ENCODE measurements at places on chromosomes 7 and 10.

GRCh38 chr10:123147635-123148413, at the start of gene HMX2:
Gene HMX2, plus strand, starts transcription at chr10:123148136. Its CDS starts 243 bp downstream, at chr10:123148379.
- DNase-seq, result no peak

DNA sequence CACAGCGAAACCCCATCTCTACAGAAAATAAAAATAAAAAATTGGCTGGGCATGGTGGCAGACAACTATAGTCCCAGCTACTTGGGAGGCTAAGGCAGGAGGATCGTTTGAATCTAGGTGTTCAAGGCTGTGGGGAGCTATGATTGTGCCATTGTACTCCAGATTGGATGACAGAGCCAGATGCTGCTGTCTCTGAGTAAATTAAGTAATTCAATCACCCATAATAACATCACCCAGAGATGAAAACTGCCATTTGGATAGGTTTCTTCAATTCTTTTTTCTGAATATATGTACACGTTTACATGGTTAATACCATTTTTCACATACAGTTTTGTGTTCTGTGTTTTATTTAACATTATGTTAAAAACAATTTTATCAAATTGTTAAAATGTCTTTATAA, 79.3 kb downstream of the WIPF3 start:
- no peak for DNase-seq

DNA sequence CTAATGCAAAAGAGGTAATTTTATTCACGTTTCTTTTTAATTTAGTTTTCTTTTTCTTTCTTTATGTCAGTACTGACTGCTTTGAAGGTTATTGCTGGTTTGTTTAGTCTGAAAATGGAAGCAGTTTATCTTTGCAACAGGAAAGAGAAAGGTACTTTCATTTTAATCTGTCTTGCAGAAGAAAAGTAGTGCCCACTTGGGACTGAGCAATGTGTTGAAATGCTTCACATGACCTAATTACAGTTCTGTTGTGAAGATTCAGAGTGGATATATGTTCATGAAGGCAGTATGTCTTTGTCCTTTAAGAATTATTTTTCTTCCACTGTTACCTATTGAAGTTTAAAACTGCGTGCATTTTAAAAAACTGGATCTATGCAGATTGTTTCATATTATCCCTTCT, 80.1 kb downstream of the ANKIB1 start:
- no peak for DNase-seq

DNA sequence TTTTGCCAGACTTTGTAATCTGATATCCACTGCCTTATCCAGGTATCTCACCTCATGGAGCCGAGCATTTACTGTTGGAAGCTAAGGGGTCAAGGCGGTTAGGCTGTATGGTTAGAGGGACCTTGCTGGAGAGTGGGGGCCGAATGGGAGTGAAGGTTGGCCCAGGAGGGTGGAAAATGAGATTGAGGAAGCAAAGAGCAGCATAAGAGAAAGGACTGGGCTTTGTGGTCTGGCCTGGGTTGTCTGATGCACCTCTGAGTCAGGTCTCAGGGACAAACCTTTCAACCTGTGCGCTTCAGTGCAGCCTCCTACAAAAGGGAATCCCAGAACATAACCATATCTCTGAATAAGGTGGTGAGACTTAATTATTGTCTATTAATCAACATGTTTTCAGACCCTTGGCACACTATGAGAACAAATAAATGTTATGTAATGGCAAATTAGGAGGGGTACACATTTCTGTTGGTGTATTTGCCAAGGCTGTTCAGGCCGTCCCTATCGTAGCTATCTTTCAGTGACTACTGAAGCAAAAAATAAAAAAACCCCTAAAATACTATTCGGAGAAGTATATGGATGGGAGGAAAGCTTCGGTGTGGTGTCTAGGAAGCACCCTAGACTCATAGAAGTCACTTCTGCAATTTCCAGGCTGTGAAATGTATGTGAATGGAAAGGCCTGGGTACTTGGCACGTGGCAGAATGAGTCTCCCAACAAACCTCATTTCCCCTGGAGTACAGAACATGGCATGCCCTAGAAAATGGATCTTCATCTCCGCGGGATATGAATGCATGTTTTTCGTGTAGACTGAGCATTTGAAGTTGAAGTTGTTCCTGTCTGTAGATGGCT, 4.3 kb downstream of the CAMK1D start:
- no peak for DNase-seq

DNA sequence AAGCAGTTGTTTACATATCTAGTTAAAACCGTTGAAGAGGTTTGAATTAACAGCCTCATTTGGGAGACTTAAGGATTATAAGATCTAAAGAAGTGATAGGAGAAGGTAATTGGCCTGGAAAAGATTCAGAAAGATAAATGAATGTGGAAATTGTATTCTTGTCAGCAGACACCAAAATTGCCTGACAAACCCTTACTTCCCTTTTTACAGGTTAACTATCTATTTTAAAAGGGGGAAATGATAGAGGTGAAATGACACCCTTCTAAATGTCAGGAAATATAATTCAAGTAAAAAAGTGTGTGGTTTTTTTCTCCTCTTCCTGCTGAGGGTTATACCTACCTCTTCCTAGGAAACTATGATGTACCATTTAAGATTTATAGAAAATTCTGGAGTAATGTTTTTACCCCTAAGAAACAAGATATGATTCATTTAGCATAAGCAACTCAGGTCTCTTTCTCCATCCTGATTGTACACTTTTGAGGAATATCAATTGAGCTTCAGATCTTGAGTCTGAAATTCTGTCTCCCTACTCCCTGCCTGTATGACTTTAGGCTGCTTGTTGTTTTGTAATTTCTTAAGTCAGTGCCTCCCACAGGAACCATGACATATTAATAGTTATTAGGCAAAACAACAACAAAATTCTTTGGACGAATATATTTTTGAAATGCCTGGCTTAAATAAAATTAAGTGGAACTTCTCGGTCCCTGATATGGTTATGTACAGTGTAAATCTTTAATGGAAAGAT, 250.4 kb downstream of the RNLS start:
- no peak for DNase-seq

GRCh38 chr7:132771301-132771730, 195.0 kb upstream of the PLXNA4 start:
- DNase-seq, result no peak

- no peak for DNase-seq
Observed at GRCh38 chr10:116118847-116119246, 154.2 kb downstream of the GFRA1 start.

DNA sequence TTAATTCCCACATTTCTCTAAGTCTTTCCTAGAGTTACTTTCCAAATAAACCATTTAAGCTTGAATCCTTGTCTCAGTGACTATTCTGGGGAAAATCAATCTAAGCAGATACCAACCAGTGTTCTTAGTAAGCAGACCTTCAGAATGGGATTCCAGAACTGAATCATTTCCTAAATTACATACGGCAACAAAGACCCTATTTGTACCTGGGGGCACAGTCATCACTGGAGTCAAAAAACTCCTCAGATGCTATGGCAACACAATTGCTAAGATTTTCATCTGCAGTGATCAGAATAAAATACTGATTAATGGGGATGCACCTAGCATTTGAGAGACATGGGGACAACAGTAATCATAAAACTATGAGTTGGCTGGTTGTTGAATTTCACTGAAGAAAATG, 284.7 kb upstream of the HGF start:
- DNase-seq, result no peak

GRCh38 chr7:130367088-130367755, 13.1 kb upstream of the CPA1 start:
- no peak for DNase-seq

DNA sequence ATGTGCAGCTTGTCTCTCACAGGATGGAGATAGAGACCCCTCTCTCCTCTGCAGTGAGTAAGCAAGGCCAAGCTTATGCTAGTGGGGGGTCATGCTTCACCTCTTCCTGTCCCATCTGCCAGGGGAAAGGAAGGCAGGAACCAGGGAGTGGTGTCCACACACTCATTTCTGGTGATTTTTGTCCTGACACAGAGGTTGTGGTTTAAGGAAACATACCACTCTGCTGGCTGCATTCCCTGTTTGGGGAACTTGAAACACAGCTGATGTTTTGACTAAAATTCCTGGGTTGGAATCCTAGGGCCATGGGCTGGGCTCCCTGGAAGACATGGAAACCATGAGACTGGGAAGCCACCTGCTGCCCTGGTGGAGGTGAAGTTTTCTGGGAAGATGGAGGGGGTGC, 21.4 kb downstream of the C10orf120 start:
- no peak for DNase-seq

- peak; percentile 41 for DNase-seq
Observed at GRCh38 chr7:150322114-150322832, 882 bp upstream of the LRRC61 start.

DNA sequence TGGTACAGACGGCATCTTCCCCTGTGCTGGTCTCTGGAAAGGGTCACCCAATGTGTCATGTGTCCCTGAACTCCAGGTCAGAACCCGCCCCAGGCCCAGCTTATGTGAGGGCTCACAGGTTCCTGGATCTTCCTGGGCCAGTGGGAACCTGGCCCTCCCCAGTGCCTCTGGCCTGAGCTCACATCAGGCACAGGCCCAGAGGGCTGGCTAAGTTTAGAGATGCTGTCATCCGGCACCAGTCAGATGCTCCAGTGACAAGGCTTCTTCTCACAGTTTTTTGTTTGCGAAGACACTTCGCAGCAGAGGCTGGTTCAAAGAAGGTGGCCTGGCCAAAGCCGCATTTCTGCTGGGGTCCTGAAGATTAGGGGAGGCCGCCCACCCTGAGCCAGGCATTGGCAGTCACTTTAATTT, 11.8 kb downstream of the CAMK2B start:
- no peak for DNase-seq

DNA sequence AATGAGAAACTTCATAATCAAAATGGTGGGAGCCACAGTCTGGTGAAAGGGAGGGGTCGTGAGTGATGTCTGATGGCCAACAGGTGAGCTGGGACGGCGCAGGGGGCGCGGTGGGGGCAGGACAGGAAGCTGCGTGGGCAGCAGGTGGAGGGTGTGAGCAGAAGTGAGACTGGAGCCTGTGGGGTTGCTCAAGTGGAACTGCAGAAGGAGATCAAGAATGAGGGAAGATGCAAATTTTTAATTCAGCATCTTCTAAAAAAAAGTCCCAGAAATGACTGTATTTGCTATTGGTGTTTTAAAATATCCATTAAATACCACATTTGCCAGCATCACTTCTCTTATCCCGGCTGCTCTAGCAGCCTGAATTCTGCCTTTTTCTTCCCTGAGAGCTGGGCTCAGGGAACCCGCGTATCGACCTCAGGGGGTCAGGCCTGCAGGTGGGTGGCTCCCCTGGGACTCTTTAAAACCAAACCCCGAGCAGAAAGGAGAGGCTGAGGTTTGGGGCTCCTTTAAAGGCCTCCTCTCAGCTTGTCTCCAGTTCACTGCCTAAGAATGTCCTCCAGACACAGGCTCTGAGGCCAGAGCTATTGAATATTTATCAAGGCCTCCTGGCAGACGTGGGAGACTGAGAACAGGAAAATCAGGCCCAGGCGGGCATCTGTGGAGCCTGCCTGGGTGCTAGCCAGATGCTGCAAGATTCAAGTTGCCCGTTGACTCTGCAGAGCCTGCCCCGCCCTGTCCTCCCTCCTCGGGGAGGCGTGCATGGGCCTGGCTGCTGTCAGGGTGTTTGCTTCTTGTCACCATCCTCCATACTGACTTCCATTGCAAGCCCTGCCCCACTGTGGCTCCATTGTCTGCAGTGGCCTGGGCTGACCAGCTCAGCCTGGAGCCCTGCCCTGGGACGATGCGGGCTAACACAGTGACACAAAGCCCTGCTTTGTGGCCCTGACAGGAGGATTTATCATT, 53.9 kb downstream of the SYPL1 start:
- no peak for DNase-seq

DNA sequence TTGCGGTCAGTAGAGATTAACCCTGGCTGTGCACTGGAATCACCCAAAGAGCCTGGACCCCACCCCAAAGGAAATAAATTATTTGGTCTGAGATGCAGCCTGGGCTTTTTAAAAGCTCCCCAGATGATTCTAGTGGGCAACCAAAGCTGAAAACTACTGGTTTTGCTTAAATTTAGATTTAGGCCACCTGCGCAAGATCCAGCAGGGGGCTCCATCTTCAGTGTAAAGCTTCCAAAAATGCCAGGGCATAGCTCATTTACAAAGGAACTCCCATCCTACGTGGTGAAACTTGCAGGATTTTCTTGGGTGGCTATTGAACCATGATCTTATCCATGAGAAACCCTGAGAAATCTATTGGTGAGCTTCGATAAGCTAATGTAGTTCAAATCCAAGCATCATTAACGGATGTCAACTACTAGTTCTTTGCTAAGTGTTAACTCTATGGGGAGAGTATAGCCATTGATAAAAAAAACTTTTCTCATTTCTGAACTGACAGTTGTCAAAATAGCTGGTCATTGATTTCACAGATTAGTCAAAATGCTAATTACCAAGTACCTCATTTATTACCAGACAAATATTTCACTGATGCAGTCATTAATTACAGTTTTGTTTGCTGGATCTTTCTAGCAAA, 315.3 kb downstream of the LHFPL3 start:
- DNase-seq, result no peak

GRCh38 chr7:115033917-115034459, 112.1 kb downstream of the MDFIC start:
- DNase-seq, result no peak

- no peak for DNase-seq
Observed at GRCh38 chr7:112093409-112093808, 112.8 kb downstream of the DOCK4 start.

DNA sequence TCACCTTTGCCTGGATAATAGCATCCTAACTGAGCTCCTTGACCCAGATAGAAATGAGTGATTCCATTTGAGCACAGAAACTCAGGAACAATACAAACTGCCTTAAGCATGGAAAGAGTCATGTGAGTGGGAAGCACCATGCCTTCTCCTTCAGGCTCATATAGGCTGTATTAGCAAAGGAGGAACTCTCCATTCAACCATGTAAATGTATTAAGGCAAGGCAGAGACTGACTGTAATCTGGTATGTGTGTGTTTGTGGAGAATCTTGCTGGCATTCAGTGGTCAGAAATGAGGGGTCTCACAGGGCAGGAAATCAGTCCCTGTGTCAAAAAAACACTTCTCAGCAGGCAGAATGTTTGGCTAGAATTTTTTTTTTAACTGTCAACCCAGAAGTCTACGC, 40.2 kb downstream of the COA1 start:
- DNase-seq, result no peak

- DNase-seq, result peak; percentile 52
Observed at GRCh38 chr7:150357270-150357669, 11.4 kb upstream of the REPIN1 start.

GRCh38 chr10:89367529-89367928, 10.3 kb upstream of the IFIT1B start:
- DNase-seq, result no peak

DNA sequence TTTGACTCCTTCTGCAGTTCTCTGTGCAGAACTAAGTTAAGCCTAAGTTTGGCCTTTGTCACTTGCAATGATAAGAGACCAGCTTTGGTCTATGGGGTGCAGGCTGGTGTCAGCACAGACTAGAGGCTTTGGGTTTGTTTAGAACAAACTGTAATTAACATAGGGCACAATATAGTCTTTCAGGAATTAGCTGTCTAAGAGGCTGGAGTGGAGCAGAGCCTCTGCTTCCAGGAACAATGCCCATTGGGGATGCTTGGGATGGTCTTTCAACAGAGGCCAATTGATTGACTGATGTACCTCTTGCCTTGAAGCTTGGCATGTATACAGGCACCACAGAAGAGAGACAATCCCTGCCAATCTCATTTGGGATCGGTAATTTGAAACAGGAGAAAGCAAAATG, 4.7 kb downstream of the SUFU start:
- DNase-seq, result no peak

Measured in activated T-cell treated with anti-CD3 and anti-CD28 coated beads for 48 hours (primary cell).